SK-MEL-5 (cell line): ENCODE measurements at places on chromosomes 4 and X. TPM values are rescaled to one million over a fixed set of nuclear protein-coding genes. Genes with fewer than 3 reads are reported as not detected.

The AR gene
- total RNA-seq: 0.21 and 0.67 TPM in 2 replicates

- DNase-seq: no peak
These were observed 500 bp downstream of the GAR1 start for GRCh38 chr4:109816082-109816442.

The HSD17B13 gene
- not detected in 2 replicates for total RNA-seq

GRCh38 chr4:173793937-173794510, 264.0 kb upstream of the HAND2 start:
- no peak for DNase-seq

The IL1RAPL1 gene
- 0.32 and 0.53 TPM in 2 replicates for total RNA-seq

The NUDT11 gene
- 9.3 and 9.6 TPM in 2 replicates for total RNA-seq

DNA sequence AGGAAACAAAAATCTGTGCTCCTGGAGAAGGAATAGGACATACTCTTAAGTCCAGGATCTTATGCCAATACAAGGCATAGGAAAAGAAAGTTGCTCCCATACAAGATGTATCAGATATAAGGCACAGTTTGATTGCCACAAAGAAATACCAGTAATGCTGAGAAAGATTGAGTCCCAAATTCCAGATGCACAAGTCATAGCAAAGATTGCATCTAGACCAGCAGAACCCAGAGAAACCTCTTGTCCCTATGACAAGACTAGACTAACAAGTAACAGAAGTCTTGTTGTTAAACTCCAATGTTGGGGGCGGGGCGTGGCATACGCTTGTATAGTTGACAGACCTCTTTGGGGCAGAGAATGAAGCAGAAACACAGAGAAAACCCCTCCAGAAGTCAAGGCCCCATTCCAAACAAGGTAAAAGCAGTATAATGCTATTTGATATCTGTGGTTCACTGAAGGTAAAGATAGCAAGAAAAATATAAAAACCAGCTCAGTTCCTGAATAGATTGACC, 671.5 kb upstream of the GRIA3 start:
- DNase-seq: no peak
